A172 (cell line): ENCODE measurements at places on chromosomes 6 and 20. TPM values are rescaled to one million over a fixed set of nuclear protein-coding genes. Genes with fewer than 3 reads are reported as not detected.

DNA sequence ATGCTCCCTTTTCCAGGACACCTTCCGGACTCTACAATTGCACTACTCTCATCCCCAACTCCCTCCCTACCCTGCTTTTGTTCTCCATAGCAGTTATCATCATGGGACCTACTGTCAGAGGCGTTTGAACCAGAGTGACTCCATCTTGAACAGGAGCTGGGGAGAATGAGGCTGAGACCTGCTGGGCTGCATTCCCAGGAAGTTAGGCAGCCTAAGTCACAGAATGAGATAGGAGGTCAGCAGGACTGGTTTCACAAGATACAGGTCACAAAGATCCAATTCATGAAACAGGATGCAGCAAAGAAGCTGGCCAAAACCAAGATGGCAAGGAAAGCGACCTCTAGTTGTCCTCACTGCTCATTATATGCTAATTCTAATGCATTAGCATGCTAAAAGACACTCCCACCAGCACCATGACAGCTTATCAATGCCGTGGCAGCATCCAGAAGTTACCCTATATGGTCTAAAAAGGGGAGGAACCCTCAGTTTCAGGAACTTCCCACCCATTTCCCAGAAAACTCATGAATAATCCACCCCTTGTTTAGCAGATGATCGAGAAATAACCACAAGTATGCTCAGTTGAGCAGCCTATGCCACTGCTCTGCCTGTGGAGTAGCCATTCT, 15.6 kb downstream of the SLC13A3 start:
- no peak for DNase-seq

PLCB4 gene
- total RNA-seq = 22.7 and 26.8 TPM in 2 replicates

DNA sequence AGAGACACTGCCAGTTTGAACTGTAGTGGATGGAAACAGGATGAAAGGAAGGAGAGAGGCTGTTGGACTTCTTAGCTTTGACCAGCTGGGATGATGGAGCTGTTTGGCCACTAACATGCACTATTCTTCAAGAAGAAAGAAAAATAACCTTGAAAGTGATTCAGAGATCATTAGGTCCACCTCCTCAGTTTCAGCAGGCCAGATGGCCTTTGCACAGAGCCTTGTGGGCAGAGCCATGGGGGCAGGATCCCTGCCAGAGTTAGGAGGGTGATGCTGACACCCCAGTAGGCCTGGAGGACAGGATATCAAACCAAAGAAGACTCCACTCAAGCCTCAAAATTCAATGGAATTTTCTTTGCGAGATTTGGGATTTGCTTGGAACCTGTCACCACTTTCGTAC, 74.5 kb upstream of the TMEM181 start:
- DNase-seq = no peak

DNA sequence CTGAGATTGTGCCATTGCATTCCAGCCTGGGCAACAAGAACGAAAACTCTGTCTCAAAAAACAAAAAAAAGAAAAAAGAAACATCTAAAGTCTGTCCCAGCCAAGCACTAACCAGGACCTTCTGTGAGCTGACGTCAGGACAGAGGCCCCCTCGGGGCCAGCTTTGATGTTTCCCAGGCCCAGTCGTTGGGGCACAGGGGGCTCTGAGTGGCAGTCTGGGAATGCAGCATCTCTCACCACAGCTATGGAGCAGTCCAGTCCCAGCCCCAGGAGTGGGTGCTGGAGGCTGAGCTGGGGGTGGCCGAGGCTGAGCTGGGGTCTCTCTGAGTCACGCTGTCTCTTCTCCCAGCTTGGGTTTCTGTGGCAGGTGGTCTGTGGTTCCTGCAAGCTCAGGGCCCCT, 46.0 kb upstream of the SRF start:
- DNase-seq = no peak

GRCh38 chr6:25218346-25218745, 60.8 kb upstream of the CARMIL1 start:
- no peak for DNase-seq

DNA sequence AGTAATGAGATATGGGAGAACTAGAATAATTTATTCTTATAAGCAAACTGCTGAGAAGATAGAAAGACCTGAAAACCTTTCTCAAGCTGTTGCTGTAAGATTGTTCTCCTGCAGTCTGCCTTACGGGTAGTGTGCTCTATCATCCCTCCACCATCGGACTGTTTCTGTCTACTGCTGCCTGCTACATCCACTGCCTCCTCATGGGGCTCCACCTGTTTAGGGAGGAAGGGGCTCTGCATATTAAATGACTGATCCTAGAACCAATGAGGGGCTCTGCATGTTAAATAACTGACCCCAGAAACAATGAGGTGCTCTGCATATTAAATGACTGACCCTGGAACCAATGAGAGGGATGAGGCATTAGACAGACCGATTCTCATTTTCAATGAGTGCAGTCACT, 654.6 kb downstream of the KIF16B start:
- DNase-seq = no peak

TRIM40 gene
- not detected in 2 replicates for total RNA-seq

SNRPB gene
- total RNA-seq = 787 and 874 TPM in 2 replicates

C6orf58 gene
- total RNA-seq = 0.21 and 0.24 TPM in 2 replicates

- DNase-seq = no peak
Observed at GRCh38 chr20:33999025-33999649, 5.4 kb downstream of the RALY start.

DNA sequence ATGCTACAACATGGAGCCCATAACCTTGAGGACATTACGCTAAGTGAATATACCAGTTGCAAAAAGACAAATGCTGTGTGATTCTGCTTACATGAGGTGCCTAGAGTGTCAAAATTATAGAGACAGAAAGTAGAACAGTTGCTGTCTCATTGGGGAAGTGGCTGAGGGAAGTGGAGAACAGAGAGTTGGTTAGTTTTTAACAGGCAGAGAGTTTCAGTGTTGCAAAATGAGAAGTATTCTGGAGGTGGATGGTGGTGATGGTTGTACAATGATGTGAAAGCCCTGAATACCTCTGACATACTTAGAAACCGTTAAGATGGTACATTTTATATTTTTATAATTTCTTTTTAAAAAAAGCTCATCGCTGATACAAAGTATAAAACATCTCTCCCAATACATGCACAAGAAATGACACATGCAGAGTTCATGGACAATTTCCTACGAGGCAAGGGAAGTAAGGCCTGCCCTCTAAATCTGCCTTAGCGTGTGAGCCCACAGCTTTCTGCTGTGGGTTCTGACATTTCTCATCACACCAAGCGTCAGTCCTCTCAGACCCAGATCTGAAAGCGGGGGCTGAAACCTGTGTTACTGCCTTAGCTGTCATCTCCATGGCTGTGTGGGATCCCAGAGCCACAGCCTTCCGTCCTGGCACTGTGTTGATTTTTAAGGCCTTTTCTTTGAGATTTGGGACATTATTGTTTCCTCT, 126.0 kb downstream of the RNASET2 start:
- DNase-seq = no peak

GRCh38 chr6:69868252-69868804, 2.0 kb downstream of the COL19A1 start:
- no peak for DNase-seq

GRCh38 chr6:30009113-30009512, 52.0 kb upstream of the POLR1H start:
- DNase-seq = no peak

DNA sequence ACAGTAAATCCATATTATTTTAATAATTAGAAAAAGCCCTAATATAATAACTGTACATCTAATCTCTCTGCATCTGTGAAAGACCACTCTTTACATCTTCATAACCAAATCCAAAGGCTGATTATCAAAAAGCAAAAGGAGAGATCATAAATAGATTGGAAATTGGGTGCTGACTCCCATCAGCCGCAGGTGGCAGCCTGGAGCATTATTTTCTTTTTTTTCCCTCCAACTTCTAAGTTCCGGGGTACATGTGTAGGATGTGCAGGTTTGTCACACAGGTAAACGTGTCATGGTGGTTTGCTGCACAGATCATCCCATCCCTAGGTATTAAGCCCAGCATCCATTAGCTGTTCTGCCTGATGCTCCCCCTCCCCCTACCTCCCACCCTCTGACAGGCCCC, 30.5 kb downstream of the LRP11 start:
- DNase-seq = no peak

DNA sequence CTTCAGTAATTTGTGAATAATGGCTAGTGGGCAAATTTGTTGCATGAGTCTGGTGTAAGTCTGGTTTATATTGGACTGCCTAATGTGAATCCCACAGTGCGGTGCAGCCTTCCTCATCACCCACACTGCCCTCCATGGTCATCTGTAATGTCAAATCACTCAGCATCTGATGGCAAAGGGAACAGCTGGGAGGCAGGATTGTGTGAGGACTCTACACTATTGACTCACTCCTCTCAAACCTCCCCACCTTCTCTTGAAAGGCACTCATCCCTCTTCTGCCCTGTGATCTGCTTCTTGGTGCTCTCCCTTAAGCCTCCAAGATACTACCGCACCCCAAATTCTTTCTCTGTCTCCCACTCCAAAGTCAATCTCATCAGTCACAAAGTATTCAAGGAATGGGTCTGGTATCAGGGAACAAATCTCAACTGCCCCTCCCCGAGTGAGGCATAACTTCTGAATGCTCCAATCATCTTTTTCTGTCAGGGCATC, 146.0 kb upstream of the BEND6 start:
- DNase-seq = peak; percentile 91

GRCh38 chr6:21710216-21710615, 116.7 kb downstream of the SOX4 start:
- no peak for DNase-seq

OPRM1 gene
- not detected in 2 replicates for total RNA-seq

PPP1R14C gene
- 0.03 and 0.60 TPM in 2 replicates for total RNA-seq

DNA sequence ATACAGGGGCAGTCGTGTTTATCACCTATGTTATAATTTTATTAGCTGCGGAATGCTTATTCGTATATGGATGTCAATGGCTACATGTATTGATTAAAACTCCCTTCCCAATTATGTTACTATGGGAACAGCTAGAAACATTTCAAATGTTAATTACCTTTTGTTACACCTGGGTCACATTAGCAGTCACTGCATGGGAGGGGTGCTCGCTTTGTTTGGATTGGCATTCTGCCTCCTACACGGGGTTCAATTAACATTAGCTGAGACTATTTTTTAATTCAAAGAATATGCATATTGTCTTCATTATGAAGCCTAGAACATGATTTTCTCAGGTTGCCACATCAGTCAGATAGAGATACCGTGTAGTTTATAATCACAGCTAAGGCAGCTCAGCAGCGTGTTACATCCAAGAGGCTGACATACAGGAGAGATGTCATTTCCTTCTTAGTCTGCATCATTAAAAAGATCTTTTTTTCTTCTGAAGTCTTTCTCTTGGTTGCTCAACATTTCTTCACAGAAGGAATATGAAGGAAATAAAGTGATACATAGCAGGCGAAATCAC, 76.2 kb upstream of the RPS6KA2 start:
- no peak for DNase-seq

DNA sequence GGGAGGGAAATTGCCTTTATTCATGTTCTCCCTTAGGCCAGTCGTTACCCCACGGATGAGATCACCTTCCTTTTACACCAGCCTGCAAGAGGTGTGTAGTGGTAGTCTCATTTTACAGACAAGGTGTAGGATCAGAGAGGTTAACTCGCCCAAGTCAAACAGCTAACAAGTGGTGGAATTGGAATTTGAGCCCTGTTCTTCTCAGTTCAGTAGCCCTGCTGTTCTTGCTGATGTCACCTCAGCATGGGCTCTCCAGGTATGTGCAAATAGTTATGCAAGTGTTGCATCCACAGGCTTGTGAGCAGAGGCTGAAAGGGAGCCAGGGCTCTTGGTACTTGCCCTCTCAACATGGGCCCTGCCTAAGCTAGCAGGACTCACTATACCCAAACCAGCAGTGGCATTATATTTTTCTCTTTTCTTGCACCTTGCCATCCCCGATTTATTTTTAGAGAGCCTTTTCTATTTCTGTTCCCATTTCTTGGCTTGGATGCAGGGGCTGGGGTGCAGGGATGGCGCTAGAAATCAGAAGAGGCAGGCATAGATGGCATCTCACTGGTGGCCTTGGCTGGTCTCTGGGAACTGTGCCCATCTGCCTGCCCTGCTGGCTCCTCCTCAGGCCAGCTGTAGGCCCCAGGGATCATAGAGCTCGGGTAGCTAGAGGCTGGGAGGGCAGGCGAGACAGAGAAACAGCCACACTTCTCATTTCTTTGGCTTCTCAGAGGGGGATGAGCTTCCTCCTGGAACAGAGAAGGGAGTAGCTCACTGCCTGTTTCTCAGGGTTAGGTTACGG, 18.2 kb downstream of the PPARD start:
- no peak for DNase-seq

DNA sequence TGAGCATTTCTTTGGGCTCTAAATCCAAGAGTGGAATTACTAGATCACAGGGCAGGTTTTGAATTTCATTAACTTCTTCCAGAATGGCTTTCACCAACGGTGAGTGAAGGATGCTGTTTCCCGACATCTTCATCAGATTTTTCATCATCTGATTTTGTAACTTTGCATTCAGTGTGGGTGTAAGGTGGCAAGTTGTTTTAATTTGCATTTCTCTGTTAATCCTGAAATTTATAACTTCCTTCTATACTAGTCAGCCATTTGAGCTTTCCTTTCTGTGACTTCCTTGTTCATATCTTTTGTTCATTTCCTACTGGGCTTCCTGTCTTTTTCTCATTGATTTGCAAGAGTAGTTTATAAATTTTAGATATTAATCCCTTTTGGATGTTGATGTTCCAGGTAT, 18.7 kb upstream of the HCK start:
- DNase-seq = no peak

TOX2 gene
- 1.2 and 3.7 TPM in 2 replicates for total RNA-seq

GRCh38 chr6:33118525-33119123, 42.8 kb downstream of the HLA-DPB1 start:
- peak; percentile 37 for DNase-seq

DNA sequence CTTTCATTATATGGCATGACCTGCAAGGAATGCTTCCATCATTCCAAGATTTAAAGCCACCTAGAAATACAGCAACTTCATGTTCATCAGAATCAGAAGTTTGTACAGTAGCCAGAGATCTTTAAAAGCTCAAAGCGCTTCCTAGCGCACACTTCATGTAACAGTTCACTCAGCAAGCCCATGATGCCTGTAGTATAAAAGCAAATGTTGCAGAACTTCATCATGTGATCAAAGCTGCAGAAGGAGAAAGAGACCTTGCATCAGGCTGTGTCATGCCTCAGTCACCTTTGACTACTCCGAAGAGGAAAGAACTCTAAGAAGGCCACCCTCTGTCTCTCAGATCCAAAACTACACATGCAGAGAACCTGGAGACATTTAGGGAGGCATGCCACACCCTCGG, 78.5 kb downstream of the AGPAT4 start:
- no peak for DNase-seq

- no peak for DNase-seq
Observed at GRCh38 chr6:157853018-157853805, 30.2 kb downstream of the SNX9 start.

GRCh38 chr6:74925683-74926082, 280.2 kb downstream of the COL12A1 start:
- DNase-seq = no peak

DNA sequence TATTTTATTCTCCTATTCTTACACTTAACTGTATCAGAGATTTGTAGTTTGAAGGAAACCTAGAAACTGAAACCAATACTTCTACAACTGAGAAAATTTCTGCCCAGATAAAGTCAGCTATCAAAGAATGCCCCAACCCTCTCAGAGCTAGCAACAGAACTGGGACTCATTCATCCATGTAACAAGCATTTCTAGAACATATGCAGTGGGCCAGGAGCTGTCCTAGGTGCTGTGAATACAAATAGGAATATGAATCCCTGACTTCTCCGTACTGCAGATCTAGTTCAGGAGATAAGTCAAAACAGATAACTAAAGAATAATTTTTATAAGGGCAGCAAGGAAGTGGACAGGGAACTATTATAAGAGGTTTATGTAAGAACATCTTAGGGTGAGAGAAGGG, 654.1 kb upstream of the NOX3 start:
- no peak for DNase-seq
